Thymus (tissue), 14 donors: ENCODE measurements at places on chromosomes 5 and 9.

GRCh38 chr5:110333384-110333783 lies 393.1 kb downstream of the TMEM232 start:
- peak; percentile 23 for DNase-seq

- no peak for DNase-seq
Observed at GRCh38 chr5:142938266-142938880, 168.2 kb downstream of the ARHGAP26 start.

- no peak for DNase-seq
Observed at GRCh38 chr9:123795336-123795735, 134.6 kb downstream of the DENND1A start.

DNA sequence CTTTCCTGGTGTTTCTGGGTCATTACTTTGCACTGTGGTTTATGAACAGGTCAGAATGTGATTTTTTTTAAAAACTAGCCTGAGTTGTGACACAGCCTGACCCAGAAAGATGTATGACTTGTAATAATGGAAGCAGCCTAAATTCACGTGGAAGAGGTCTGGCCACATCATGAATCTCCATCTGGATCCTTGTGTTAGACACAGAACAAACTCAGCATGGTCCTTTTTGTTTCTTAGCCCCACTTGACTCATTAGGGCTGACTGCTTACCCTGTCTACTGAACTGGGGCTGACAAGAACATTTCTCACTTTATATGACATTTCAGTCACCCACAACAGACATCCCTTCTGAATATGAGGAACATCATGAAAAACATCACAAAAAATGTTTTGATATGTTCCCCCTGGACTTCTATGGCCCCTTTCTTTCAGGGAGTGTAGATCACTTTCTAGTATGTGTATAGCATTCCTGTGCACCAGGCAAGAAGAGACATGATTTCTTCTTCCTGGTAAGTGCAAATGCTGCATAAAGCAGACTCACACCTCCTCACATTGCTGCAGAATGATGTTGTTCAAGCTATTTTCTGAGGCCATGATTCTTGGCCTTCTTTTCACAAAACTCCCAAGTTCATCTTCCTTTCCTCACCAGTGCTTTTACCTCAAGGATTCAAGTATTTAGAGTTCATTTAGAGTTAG lies 52.3 kb downstream of the ZNF622 start:
- no peak for DNase-seq

DNA sequence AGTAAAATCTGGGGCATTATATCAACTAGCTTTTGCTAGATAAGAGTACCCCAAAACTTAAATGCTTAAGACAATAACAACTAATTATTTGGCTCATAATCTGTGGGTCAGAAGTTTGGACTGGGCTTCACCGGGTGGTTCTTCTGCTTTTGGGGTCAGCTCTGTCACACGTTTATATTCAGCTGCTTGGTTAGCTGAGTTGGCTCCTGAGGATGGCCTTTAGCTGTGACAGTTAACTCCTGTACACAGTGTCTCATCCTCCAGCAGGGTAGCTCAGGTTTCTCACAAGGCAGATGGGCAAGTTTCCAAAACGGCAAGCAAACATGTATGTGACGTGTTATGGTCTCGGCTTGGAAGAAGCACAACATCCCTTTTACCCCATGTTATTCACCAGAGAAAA lies 488.2 kb downstream of the TLE4 start:
- no peak for DNase-seq

- no peak for DNase-seq
Observed at GRCh38 chr9:113957351-113957750, 81.2 kb downstream of the ZNF618 start.

DNA sequence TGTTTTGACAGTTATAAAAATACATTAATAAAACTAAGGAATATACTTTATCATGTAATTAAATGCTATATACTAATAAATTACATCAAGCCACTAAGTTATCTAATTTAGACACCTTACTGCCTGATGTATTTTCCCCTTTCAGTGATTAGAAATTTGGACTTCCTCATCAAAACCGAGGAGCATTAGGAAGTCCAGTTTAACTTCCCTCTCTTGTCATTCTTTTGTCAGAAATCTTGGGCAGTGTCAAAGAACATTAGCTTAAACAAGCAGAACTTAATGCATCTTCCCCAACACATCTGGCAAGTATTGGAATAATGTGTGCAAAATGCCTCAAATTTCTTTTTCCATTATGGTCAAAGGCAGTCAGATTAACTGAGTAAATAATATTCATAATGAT lies 81.6 kb downstream of the PLPP1 start:
- DNase-seq, result no peak

GRCh38 chr9:20873240-20873865 lies 158.1 kb downstream of the HACD4 start:
- no peak for DNase-seq

GRCh38 chr5:120550358-120550757 lies 86.3 kb downstream of the PRR16 start:
- no peak for DNase-seq

DNA sequence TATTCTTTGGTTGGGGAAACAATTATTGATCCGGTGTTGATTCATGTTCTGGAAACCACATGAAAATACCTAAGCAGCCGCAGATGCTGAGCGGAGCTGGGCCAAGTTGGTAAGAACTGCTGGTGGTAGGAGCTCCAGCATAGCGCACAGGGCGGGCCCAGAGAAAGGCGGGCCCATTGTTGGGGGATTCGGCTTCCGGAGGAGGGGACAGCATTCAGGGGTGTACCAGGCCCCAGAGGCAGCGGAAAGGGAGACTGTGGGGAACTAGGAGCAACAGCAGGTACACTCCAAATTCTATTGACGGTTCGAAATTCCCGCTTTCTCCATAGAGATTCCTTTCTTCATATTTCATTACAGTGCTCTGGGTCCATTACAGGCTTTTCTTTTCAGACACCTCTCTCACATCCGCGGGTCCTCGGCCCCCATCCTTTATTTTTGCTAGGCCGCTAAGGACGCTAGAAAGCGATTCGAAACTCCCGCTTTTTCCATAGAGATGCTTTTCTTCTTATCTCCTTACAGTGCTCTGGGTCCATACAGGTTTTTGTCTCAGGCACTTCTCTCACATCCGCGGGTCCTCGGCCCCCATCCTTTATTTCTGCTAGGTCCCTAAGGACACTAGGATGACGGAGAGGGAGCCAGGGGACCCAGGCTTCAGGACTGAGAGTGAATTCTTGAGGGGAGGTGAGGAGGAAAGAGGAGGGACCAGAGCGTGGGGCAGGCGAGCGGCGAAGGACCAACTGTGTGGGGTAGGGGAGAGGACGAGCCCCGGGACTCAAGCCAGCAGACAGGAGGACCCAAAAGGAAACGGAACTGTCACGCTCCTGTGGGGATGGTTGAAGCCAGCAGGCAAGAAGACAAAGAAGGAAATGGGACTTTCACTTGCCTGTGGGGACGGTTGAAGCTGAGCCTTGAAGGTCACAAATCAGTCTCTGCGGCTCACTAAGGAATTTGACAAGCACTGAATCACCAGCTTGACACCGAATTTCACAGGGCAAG lies at the start of gene CCDC152:
TSS of gene CCDC152 (plus strand) at position 213 of the 996 bp plus-strand sequence. CDS start 2,304 bp downstream, outside the sequence.
- DNase-seq, result peak; percentile 36

DNA sequence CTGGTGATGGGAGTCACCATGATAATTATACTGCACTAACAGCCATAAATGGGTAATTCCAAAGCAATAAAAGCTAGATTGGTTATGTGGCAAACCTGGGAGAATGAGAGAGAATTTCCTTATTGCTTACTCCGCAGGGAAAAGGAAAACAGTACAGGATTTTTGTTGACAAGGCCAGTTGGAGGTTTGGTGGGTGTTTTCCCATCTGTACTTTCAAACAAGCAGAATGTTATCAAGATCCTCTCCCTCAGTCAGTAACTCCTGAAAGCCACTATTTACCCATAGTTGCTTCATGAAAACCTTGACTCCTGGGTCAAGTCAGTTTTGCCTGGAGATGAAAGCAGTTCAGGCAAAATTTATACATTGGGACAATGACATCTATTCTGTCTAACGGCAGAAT lies 26.4 kb downstream of the IL9 start:
- DNase-seq, result no peak

DNA sequence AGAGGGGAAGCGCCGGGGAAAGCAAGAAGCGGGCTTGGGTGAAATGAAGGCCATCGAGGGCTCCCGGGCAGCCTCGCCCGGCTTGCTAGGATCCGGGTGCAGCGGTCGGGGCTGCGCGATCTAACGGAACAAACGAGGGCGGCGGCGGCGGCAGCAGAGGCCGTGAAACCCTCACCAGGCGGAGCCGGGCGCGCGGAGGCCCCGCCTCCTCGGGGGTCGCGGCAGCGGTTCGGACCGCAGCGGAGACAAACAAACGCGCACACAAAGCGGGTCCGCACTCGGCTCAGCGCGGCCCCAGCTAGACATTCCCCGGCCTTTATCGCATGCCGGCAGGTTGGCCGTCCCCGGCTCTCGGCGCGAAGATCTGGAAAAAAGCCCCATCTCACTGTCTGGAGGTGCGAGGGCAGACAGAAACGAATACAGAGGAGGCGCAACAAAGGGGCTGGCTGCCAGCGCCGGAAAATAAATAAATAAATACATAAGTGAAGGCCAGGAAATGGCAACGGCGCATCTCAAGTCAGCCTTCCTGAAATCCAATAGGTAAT lies 10.5 kb upstream of the TRIM36 start:
- peak; percentile 57 for DNase-seq

- DNase-seq, result no peak
Observed at GRCh38 chr5:79183011-79183410, 52.9 kb upstream of the JMY start.

GRCh38 chr5:87313216-87313615 lies 45.5 kb downstream of the RASA1 start:
- no peak for DNase-seq

GRCh38 chr5:11646141-11646540 lies 258.1 kb downstream of the CTNND2 start:
- no peak for DNase-seq

- DNase-seq, result no peak
Observed at GRCh38 chr5:82336226-82336958, 58.2 kb upstream of the RPS23 start.

DNA sequence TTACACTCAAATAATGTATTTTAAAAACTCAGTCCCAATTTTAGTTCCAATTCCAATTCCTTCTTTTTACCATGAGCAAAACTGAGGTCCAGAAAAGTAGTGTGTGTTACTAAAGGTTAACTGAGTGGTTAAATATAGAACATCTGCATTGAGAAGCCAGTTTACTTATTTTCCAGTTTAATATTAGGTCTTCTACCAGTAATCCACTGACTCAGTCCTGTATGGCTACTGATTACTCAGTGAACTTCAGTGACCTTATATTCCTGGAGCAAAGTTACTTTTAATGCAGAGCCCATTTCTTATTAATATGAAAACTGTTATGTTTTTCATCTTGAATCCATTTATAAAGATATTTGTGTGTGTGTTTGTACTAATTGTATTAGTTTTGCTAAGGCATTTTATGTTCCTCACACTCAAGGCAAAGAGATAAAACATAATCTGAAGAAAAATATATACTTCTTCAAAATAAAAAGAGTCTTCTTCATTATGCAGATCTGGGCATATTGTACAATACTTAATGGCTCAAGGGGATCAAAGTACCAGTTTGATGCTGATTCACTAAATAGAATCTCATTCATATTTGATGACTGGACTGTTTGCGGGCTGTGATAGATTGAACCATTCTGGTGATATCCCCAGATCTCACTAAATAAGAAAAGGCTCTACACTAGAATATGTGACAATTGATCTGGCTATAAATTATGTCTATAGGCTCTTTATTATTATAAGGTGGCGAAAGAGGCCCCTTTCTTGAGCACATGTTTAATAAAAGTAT lies 60.8 kb downstream of the DMXL1 start:
- no peak for DNase-seq

GRCh38 chr9:131747352-131747751 lies 7.5 kb upstream of the RAPGEF1 start:
- DNase-seq, result no peak

DNA sequence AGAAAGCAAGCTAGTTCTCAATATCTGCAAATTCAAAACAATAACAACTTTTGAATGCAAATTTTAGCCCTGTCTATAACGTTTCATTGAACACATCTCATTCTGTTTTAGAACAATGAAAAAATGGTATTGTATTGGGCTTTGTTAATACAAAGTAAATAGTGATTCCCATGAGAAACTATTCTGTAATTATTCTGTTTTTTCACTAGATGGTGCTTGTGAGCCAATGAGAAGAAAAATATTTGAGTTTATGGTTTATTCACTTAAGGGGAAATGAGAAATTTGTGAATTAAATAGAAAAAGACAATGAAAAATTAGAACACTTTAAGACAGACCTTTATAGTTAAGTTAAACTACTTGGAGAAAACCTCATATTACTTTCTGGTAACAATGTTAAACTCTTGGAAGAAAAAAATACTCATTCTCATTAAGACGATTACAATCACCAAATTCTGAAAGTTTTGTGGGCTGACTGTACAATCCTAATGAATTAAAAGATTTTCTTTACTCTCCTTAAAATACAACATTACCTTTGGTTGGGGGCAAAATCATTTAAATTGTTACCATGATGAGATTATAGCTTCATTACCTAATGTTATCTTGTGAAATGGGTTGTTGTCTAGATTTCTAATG lies 127.0 kb downstream of the NNT start:
- DNase-seq, result peak; percentile 4

DNA sequence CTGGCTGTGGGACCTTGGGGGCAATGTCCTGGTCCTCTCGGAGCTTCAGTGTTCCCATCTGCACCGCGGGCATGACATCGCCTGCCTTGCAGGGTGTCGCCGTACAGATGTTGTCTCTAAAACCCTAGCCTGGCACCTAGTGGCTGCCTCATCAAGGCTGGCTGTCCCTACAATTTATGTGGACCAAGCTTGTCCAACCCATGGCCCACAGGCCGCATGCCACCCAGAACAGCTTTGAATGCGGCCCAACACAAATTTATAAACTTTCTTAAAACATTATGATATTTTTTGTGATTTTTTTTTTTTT lies 18.3 kb upstream of the ASS1 start:
- no peak for DNase-seq

GRCh38 chr9:4126184-4126865 lies 173.5 kb downstream of the GLIS3 start:
- DNase-seq, result no peak

DNA sequence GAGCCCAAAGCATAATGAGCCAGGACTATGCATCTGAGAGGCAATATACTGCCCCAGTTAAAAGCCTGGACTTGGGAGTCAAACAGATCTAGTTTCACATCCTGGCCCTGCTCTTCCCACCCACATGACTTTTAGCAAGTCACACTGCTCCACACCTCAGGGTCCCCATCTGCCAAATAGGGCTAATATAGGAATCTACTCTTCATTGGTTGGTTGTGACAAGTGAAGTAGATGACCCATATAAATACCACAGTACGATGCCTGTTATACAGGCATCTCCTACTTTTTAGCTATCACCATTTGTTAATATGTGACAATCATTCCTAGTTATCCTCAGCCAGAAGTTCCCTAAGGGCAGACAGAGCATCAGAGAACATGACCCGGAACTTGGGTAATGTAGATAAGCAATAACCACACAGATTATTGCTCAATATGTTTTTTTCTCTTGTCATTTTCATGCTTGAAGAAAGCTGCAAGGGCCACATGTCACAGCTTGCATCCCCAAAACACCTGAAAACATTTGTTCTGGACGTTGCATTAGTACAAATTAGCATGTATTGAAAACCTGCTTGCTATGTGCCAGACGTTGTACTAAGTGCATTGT lies 20.4 kb downstream of the ADAM19 start:
- DNase-seq, result no peak

- no peak for DNase-seq
Observed at GRCh38 chr9:72721067-72721466, 199.7 kb downstream of the TMC1 start.
